ENCODE measurements at places on chromosomes 5 and 9. TPM values are rescaled to one million over a fixed set of nuclear protein-coding genes. Genes with fewer than 3 reads are reported as not detected.

CCDC180 gene
- total RNA-seq: 4.0 TPM

DNA sequence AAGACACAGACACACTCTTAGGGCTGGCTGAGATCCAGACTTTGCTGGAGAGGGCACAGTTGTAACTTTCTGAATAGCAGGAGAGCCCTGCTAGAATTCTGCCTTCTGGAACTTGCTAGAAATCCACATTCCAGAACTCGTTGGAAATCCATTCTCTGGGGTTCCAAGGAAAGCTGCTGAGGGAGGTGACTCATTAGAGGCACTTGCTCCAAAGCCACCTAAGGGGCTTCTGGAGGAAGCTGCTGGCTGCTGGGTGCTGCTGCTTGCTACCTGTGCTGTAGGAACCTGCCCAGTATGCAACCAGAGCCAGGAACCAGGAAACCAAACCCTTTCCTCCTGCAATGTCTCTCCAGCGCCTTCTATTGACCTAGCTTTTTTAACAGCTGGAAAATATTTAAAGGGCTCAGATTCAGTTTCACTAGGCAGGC is 4.1 kb upstream of the TLE4 start:
- H3K4me1 ChIP-seq: peaks cover 7% of the 10 kb centered on the region
- no peak for DNase-seq
- H3K4me3 ChIP-seq: no peak overlapping the region
- no peak overlapping the region for H3K27ac ChIP-seq

DNA sequence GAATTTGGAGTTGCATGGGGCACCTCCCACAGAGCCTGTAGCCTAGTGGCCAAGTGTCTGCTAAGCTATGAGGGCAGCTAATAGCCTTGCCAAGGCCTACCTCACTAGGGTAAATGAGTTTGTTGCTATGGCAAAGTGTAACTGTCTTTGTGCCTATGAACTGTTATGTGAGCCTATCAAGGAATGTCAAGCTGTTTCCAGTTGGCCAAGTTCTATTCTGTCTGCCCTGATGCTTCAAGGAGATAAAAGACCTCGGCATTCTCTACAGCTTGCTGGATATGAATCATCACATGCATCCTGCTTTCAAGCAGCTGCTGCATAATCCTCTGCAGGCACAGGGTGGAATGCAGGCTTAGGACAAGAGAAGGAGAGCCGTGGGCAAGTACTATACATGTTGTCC is 69.8 kb upstream of the CCDC112 start:
- no peak overlapping the region for H3K4me3 ChIP-seq
- H3K36me3 ChIP-seq: no peaks in the 10 kb centered on the region
- no peak overlapping the region for H3K27ac ChIP-seq
- DNase-seq: no peak

- no peak overlapping the region for H3K4me3 ChIP-seq
- H3K36me3 ChIP-seq: peaks cover 8% of the 10 kb centered on the region
- no peak overlapping the region for H3K27ac ChIP-seq
- DNase-seq: no peak
- no peaks in the 10 kb centered on the region for H3K27me3 ChIP-seq
These were observed 169.0 kb upstream of the PANK3 start for GRCh38 chr5:168747987-168748777.

DNA sequence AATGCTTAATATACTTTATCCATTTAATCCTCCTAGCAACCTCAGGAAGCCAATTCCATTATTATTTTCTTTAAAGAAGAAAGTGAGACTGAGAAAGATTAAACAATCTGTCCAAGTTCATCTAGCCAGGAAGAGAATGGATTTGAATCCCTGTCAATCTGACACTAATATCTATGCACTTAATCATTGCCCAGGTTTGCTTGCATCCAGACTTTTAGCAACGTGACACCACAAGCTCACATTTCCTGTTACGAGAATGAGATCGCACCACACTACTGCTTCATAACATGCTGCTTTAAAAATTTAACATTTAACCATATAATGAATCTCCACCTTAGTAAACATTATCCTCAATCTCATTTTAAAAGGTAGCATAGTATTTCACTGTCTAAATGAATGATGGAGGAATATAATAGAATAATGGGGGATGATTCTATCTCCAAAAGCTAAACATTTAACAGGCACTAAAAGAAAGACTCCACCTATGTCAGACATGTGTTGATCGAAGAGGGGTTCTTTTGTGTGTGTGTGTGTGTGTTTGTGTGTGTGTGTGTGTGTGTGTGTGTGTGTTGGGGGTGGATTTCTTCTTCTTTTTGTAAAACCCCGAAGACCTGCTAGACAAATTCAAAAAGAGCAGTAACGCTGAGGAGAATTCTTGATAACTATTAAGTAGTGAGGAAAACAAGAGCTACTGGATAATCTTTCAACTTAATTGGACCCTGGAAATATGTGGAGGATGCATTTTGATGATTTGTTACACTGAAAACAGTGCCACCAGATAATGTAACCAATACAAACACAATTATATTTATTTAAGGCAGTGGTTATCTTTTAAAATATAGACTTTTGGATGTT is 138.7 kb upstream of the NR3C1 start:
- no peak for DNase-seq
- H3K4me1 ChIP-seq: no peaks in the 10 kb centered on the region
- H3K36me3 ChIP-seq: no peaks in the 10 kb centered on the region
- H3K4me3 ChIP-seq: no peak overlapping the region
- H3K27ac ChIP-seq: no peak overlapping the region

- H3K4me1 ChIP-seq: no peaks in the 10 kb centered on the region
- DNase-seq: no peak
- H3K4me3 ChIP-seq: no peak overlapping the region
- H3K27me3 ChIP-seq: no peaks in the 10 kb centered on the region
- H3K36me3 ChIP-seq: no peaks in the 10 kb centered on the region
These were observed 381.2 kb upstream of the RORB start for GRCh38 chr9:74115976-74116375.

DNA sequence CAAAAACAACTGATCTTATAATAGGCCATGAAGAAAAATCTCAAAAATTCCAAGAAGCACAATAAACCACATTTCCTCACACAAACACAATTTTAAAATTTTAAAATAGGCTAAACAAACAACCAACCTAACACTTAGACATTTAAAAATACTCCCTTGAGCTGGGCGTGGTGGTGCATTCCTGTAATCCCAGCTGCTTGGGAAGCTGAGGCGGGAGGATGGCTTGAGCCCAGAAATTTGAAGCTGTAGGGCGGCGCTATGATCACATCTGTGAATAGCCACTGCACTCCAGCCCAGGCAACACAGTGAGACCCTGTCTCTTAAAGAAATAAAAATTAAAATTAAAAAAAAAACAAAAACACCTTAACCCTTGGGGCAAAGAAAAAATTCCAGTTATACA is 36.9 kb upstream of the TESK1 start:
- peaks cover 11% of the 10 kb centered on the region for H3K4me1 ChIP-seq
- no peak for DNase-seq
- no peak overlapping the region for H3K27ac ChIP-seq
- no peak overlapping the region for H3K4me3 ChIP-seq
- no peaks in the 10 kb centered on the region for H3K36me3 ChIP-seq

DNM1 gene
- total RNA-seq: 5.2 TPM

DNA sequence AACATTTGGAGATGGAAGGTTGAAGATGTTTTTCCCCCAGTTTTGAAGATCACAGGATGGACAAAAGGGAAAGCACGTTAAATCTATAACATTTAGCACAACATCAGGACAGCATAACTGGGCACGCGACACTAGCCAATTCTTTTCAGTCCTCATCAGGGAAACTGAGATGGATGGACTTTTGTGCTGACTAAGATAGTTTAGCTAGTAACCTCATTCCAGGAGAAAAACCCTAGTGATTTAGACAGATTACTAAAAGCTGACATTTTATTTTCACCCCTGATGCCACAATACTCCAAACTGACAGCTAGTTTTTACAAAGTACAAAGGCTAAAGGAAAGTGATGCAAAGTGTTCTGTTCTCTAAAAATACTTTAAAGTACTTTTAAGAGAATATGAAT is 53.3 kb downstream of the EPB41L4B start:
- DNase-seq: no peak
- no peaks in the 10 kb centered on the region for H3K36me3 ChIP-seq

DNA sequence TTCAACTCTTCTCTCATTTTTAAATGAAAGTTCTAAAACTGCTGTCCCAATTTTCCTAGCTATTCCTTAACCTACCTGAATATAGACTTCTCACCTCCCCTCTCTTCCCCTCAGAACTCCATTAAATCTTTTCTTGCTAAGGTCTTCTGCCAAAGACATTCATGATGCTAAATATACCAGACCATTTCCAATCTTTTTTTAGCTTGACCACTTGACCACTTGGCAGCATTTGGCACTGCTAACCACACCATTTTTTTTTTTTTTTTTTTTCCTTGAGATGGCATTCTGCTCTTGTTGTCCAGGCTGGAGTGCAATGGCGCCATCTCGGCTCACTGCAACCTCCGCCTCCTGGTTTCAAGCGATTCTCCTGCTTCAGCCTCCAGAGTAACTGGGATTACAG is 3.6 kb upstream of the ZNF131 start:
- DNase-seq: no peak
- H3K36me3 ChIP-seq: no peaks in the 10 kb centered on the region
- peaks cover 4% of the 10 kb centered on the region for H3K4me1 ChIP-seq
- H3K4me3 ChIP-seq: no peak overlapping the region
- no peaks in the 10 kb centered on the region for H3K27me3 ChIP-seq

CDKN2A gene
- total RNA-seq: 5.1 TPM

PCDHA9 gene
- total RNA-seq: 0.20 TPM

GRCh38 chr5:102498271-102499034 is at the start of gene SLCO6A1:
Gene SLCO6A1 (minus strand): TSS chr5:102499001. CDS start chr5:102498844, 157 bp downstream.
- no peak within 1 kb of the TSS for H3K4me3 ChIP-seq
- no peaks in the 10 kb centered on the region for H3K27me3 ChIP-seq
- H3K36me3 ChIP-seq: no peaks in the 10 kb centered on the region
- no peak within 1 kb of the TSS for H3K27ac ChIP-seq
- no peak for DNase-seq

DNA sequence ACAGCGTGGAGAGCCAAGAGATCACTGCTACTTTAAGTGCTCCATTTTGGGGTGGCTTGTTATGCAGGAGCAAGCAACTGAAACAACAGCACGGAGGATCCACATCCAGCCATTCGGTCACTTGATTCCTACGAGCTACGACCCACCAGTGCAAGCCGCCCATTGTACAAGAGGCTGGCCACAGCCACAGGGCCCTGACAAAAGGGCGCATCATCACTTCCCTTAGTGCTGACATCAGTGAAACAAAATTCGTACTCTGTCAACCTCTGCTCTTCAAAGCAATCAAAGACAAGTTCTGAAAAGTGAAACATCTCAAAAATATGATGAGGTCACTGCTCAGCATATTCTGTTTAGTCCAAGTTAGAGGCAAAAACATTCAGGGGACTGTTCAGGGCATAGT is 168.4 kb downstream of the GADD45G start:
- no peak overlapping the region for H3K27ac ChIP-seq
- no peaks in the 10 kb centered on the region for H3K4me1 ChIP-seq
- no peaks in the 10 kb centered on the region for H3K36me3 ChIP-seq
- no peak for DNase-seq

- H3K4me3 ChIP-seq: no peak overlapping the region
- DNase-seq: no peak
- H3K36me3 ChIP-seq: peaks cover 34% of the 10 kb centered on the region
These were observed 76.9 kb downstream of the SYK start for GRCh38 chr9:90878562-90878961.

DNA sequence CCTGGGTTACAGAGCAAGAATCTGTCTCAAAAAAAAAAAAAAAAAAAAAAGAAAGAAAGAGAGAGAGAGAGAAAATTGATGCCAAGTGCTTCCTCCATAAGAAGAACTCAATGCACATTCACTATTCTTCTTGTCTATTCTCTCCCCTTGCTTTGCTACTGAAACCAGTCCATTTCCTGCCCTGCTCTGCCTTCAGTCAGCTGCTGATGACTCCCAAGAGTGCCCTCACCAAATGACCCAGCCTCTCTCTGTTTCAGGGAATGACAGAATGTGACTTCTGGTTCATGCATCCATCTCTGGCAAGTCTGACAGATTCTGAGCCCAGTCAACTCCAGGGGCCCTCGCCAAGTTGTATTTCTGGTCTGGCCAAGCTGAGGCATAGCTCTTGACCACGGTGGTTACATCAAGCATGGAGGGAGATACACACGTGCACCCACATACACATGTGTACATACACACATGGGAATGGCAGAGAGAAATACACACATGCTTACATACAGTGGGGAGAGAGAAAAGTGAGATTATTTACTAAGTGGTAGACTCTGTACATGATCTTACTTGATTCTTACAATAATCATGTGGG is 106.2 kb downstream of the NSG2 start:
- no peaks in the 10 kb centered on the region for H3K27me3 ChIP-seq
- no peak overlapping the region for H3K4me3 ChIP-seq
- H3K4me1 ChIP-seq: no peaks in the 10 kb centered on the region
- no peak for DNase-seq
- H3K27ac ChIP-seq: no peak overlapping the region

GRCh38 chr5:14426521-14426920 is 155.1 kb upstream of the OTULINL start:
- no peak overlapping the region for H3K27ac ChIP-seq
- H3K36me3 ChIP-seq: peaks cover 49% of the 10 kb centered on the region
- no peaks in the 10 kb centered on the region for H3K27me3 ChIP-seq
- no peaks in the 10 kb centered on the region for H3K4me1 ChIP-seq

Data from upper lobe of right lung (tissue), 1 donor.